Cortex of kidney (tissue), 1 donor: ENCODE measurements at places on chromosomes 12 and 14.
A peak's percentile ranks its signal among the peaks of the same experiment; 100 is the strongest.

- DNase-seq, result peak; percentile 51
These were observed at the start of gene EEA1 for GRCh38 chr12:92928962-92929915. Gene EEA1 (minus strand): TSS chr12:92929295. CDS start chr12:92929066, 229 bp downstream.

GRCh38 chr14:33790996-33791395 is 159.9 kb downstream of the EGLN3 start:
- no peak for DNase-seq

GRCh38 chr12:7645395-7646177 is 20.1 kb downstream of the APOBEC1 start:
- DNase-seq, result no peak

- DNase-seq, result no peak
These were observed 117.3 kb upstream of the CAND1 start for GRCh38 chr12:67151886-67152285.

DNA sequence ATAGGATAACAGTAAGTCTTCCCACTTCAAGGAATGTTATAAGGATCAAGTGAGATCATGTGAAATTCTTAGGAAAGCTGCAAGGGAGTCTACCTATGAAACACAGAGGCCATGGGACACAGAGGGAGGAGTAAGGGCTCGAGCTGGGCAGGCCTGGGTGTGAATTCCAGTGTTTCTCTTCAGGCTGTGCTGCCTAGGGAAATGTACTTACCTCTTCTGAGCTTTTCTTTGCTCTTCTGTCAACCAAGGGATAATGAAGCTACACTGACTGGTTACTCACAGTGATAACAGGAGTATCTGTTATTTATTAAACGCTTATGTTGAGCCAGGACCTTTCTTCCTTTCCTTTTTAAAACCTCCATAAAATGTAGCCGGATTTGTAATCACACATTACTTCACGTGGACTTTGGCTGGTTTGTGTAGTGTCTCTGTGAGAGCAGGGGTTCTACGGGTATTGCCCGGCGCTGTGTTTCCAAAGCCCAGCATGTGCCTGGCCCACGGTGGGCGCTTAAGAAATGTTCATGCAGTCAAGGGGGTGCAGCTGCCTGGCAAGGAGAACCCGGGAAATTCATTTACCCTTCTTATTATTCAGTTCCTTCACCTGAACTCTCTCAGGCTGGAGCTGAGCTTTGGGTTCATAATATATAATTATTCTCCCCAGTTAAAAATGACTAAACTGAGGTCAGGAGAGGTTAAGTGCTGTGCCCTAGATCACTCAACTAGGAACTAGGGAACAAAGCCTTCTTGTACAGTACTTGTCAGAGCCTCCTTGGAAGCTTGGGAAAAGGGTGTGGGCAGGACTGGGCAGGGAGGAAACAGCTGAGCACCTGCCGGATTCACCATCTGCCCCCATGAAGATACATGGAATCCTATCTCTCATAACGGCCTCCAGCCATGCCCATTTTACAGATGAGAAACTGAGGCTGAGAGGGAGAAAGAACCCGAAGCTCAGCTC is 214.2 kb downstream of the CACNA1C start:
- no peak for DNase-seq

DNA sequence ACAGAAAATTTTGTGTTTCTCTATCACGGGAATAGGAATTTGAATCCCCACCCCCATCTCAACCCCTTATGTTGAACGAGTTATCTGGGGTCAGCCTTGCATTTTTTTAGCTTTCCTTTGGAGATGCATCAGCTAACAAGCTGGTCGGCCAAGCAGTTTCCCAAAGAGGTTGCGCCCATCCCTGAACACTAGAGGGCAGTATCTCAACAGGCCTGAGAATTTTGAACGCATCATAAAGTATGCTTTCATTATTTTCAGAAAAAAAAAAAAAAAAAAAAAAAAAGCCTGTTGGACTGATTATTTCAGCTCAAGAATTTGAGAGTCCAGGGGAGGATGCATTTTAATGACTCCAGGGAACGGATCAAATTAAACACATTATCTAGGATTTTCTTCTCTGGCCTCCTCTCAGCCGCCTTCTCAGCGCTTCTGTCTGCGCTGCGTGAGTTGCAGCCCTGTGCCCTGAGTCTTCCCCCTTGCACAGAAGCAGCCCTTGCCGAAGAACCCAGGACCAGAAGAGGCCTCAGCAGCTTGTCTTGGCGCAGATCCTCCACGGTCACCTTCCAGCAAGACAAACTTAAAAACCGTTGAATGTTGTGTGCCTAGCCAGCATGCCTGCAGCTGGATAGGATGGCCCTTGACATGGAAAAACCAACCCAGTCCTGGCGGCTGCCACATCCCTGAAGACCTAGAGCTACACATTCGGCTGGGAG is 76.6 kb upstream of the GZMB start:
- no peak for DNase-seq

GRCh38 chr14:31269634-31270195 is 62.1 kb upstream of the HECTD1 start:
- DNase-seq, result no peak

- DNase-seq, result no peak
These were observed 28.3 kb upstream of the PPP2R5C start for GRCh38 chr14:101733211-101733610.

DNA sequence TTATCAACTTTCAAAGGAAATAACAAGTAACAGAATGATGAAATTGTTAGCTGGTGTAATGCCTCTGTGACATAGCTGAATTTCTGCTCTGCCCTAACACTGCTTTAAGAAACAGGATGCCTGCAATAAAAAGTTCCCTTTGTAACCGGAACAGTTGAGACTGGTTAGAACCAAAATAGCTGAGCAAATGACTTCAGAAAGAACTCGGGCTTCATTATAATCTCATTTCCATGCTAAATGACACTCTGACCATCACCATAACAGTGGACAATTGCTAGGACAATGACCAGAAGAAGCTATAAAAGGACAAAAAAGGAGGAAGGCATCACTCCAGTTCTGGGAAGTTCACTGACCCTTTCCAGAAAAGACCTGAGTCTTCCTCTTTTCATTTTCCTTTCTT is 23.5 kb upstream of the PYGL start:
- no peak for DNase-seq

DNA sequence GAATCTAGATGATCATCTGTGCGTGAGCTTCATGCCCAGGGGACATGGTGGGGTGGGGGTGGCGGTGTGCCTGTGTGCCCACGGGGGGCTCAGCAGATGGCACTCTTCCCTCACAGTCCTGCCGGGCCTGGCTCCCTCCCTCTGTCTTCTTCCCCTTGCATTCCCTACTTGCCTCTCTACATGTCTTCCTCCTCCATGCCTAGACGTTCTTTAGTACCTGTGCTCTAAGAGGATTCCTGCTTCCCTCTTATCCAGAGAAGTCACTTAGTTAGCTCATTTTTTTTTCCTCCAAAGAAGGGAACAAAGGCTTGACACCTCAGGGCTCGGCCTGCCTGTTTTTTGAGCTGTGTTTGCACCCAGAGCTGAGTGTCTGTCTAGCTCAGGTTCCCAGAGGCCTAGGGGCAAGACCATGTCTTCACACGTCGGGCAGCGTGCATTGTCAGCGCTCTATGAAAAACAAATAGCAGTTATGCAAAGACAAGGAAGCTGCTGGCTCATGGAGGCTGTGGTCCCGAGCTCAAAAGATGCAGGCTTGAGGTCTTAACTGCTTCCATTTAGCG is 48.8 kb downstream of the NINJ2 start:
- no peak for DNase-seq

DNA sequence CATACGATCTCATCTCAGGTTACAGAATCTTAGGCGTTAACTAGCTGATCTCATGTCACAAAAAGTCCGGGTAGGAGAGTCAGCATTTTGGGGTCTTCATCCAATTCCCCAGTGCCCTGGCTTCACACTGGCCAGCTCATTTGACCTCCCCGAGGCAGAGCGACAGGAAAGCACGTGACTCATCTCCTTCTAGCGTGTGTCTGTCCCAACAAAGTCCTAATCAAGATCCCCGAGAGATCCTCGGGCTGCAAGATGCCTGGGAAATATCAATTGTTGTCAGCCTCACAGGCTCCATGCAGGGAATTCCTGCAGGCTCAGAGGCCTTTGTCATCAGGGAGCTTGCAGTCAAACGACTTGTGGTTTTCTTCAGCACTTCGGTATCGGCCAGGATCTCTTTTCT is 57.5 kb downstream of the ZNF664 start:
- DNase-seq, result no peak

DNA sequence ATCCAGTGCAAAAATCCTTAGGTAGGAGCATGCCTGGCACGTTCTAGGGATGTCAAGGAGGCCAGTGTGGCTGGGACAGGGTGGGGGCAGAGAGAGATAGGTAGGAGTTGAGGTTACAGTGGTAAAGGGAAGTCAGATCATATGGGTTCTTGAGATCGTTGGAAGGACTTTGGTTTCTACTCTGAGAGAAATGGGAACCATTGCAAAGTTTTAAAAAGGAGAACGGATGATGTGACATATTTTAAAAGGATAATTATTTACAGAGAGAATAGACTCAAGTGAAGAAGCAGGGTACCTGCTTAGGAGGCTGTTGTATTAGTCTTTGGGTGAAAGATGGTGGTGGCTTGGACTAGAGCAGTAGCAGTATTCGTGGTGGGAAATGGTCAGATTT is 47.6 kb upstream of the ATP2B1 start:
- DNase-seq, result no peak

GRCh38 chr12:21416511-21417121 is 20.8 kb upstream of the PYROXD1 start:
- DNase-seq, result no peak

GRCh38 chr12:109738209-109738608 is 24.6 kb downstream of the FAM222A start:
- DNase-seq, result no peak

DNA sequence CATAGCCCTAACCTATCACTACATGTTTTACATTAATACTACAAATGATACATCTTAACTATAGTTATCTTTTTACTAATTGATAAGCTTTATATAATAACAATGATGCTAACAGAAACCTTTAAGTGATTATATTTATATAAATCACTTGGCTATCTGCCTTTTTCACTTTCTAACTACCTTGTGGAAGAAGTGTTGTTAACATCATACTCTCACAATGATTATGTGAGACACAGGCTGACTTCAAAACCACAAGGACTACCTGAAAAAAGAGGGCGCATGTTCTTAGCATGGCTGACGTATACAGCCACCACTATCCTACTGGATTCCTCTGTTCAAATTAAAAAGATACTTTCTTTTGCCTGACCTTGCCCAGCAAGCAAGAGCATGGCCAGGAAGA is 135.3 kb upstream of the SOX5 start:
- DNase-seq, result no peak
